ENCODE measurements at places on chromosomes 1 and 21. TPM values are rescaled to one million over a fixed set of nuclear protein-coding genes. Genes with fewer than 3 reads are reported as not detected.

TNNT2 gene
- total RNA-seq = not detected

MYBPH gene
- not detected for total RNA-seq

C1orf232 gene
- total RNA-seq = not detected

ETV3L gene
- not detected for total RNA-seq

SYT11 gene
- 1.2 TPM for total RNA-seq

Measured in A549 treated with Mapracorat at 1 μM for 4 hours (cell line).